ENCODE measurements at places on chromosomes 13 and 19.
A peak's percentile ranks its signal among the peaks of the same experiment; 100 is the strongest.

DNA sequence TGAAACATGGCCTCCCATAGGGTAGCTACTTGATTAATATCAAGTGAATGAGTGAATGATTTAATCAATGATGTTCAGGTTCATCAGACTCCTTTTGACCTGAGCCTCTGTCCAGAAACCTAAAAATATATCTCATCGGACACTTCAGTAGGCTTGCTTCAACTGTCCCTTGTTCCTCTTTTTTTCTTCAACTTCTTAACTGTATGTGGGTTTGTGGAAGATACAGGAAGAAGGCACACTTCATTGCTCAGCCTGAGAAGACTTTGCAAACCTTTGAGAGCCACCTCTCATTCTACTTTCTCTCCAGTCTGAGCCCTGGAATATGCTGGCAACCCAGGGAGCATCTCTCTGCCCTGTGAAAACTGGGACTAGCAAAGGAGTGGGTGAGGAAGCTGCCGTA, 557.0 kb downstream of the FGF9 start:
- H3K36me3 ChIP-seq = no peaks in the 10 kb centered on the region
- H3K27ac ChIP-seq = no peak overlapping the region
- H3K27me3 ChIP-seq = no peaks in the 10 kb centered on the region
- no peak overlapping the region for H3K4me3 ChIP-seq
- DNase-seq = no peak

GRCh38 chr13:36891752-36892151, 28.3 kb downstream of the SMAD9 start:
- H3K36me3 ChIP-seq = no peaks in the 10 kb centered on the region
- DNase-seq = no peak
- no peak overlapping the region for H3K4me3 ChIP-seq
- peaks cover 21% of the 10 kb centered on the region for H3K27me3 ChIP-seq
- no peak overlapping the region for H3K27ac ChIP-seq
- no peaks in the 10 kb centered on the region for H3K4me1 ChIP-seq

GRCh38 chr19:8458380-8458779, 13.6 kb downstream of the HNRNPM start:
- H3K36me3 ChIP-seq = peaks cover 52% of the 10 kb centered on the region
- no peak overlapping the region for H3K27ac ChIP-seq
- DNase-seq = no peak
- H3K4me1 ChIP-seq = peaks cover 86% of the 10 kb centered on the region
- no peaks in the 10 kb centered on the region for H3K27me3 ChIP-seq
- H3K4me3 ChIP-seq = no peak overlapping the region

DNA sequence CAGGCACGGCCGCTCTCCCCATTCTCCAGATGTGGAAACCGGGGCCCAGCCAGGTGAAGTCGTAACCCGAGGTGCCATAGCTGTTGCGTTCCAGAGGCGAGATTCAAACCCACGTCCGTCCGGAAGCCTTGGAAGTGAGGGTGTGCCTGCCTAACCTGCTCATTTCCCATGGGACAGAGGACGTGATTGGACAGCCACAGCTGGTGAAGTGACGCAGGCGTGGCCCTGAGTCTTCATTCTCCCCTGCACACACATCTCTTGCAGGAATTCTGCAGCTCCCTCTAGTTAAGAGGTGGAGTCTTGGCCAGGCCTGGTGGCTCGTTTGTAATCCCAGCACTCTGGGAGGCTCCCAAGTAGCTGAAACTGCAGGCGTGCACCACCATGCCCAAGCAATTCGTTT, 16.8 kb downstream of the MEIS3 start:
- H3K27ac ChIP-seq = no peak overlapping the region
- peaks cover 23% of the 10 kb centered on the region for H3K27me3 ChIP-seq
- H3K36me3 ChIP-seq = no peaks in the 10 kb centered on the region
- DNase-seq = no peak
- no peaks in the 10 kb centered on the region for H3K4me1 ChIP-seq

DNA sequence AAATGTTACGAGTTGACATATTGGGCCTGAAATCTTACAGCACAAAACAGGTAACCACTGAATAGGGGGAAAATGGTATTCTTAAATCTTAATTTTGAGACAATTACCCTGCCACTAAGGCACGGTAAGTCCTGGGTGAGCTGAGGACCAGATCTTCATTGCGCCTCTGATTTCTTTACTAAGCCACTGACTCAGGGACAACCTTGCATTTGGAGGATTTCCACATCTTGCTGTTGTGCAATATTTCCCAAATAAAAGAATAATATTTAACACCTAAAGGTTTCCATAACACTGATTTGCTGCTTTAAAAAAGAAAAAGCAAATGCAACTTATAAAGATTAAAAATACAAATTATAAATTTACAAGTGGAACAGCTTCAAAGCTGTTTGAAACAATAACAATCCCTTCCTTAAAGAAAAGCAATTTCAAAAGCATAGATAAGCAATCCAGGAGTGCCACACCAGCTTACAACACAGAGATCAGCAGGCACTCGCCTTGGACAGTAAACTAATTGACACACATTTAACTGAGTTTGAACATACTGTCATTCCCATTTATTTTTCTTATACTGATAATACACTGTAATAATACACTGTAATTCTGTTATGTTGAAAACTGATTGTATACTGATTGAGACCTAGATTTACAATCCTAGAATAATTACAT, 79.6 kb upstream of the DOCK9 start:
- no peaks in the 10 kb centered on the region for H3K27me3 ChIP-seq
- DNase-seq = no peak
- H3K27ac ChIP-seq = no peak overlapping the region

DNA sequence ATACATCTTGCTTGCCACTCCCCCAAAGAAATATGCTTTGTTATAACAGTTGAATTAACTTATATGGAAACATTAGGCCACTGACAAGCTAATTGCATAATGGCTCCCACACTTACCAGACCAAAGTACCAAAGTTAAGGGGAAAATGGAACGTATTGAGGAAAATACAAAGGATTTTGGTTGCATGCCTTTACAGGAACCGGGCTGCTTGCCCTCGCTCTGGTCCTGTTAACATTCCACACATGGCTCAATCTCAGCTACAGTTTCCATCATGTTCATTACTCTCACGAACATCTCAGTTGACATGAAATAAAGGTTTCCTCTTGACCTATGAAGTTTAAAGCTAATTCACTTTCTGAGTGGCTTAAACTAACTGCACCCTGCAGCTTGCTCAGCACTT, 220.7 kb upstream of the RXFP2 start:
- peaks cover 2% of the 10 kb centered on the region for H3K27me3 ChIP-seq
- no peak overlapping the region for H3K27ac ChIP-seq
- H3K36me3 ChIP-seq = no peaks in the 10 kb centered on the region
- no peak overlapping the region for H3K4me3 ChIP-seq
- no peaks in the 10 kb centered on the region for H3K4me1 ChIP-seq
- DNase-seq = no peak

- no peak overlapping the region for H3K27ac ChIP-seq
- no peak overlapping the region for H3K4me3 ChIP-seq
- H3K27me3 ChIP-seq = no peaks in the 10 kb centered on the region
- DNase-seq = no peak
Measured at GRCh38 chr13:73274147-73274546, 215.3 kb downstream of the KLF5 start.

DNA sequence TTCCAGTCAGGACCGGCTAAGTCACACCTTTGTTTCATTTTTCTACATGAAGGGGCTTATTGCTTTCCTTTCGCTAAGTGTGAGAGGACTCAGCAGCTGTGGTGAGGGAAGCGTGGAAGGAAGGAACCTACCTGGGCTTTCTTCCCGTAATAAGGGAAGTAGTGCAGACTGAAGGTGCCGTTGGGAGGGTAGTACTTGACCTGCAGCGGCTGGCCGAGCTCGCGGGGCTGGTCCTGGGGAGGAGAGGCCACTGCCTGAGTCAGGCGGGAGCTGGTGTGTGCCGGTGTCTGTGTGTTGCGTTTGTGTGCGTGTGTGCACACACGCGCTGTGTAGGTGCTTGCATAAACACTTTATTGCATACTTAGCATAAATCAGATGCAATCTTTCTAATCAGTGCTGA, 7.7 kb downstream of the ATP4B start:
- DNase-seq = peak; percentile 2
- H3K27me3 ChIP-seq = no peaks in the 10 kb centered on the region
- no peak overlapping the region for H3K27ac ChIP-seq
- peaks cover 4% of the 10 kb centered on the region for H3K36me3 ChIP-seq
- no peak overlapping the region for H3K4me3 ChIP-seq
- H3K4me1 ChIP-seq = peaks cover 25% of the 10 kb centered on the region

DNA sequence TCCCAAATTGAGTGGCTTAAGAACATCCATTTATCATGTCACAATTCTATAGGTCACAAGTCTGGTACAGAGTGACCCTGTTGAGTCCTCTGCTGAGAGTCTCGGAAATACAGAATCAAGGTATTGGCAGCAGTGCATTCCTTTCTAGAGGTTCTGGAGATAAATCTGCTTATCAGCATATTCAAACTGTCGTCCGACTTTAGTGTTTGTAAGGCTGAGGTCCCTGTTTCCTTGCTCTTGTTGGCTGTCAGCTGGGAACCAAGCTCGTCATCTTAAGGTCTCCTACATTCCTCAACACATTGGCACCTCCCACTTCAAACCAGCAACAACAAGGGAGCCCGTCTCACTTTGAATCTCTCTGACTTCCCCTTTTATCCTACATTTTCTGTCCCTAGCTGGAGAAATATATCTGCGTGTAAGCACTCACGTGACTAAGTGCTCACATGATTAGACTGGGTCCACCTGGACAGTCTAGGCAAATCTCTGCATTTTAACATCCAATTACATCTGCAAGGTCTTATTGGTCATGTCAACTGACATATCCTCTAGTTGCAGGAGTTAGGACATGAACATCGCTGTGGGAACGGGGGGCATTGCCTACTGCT, 886.8 kb downstream of the PCDH9 start:
- no peak overlapping the region for H3K4me3 ChIP-seq
- no peak for DNase-seq
- H3K27me3 ChIP-seq = no peaks in the 10 kb centered on the region
- H3K36me3 ChIP-seq = no peaks in the 10 kb centered on the region
- no peaks in the 10 kb centered on the region for H3K4me1 ChIP-seq

- H3K4me3 ChIP-seq = no peak overlapping the region
- no peaks in the 10 kb centered on the region for H3K4me1 ChIP-seq
- peaks cover 2% of the 10 kb centered on the region for H3K27me3 ChIP-seq
- H3K27ac ChIP-seq = no peak overlapping the region
- DNase-seq = no peak
Measured at GRCh38 chr13:20990910-20991525, 70.4 kb downstream of the LATS2 start.

All from activated CD4-positive, alpha-beta T cell treated with anti-CD3 and anti-CD28 coated beads for 36 hours (primary cell).